ENCODE measurements at places on chromosomes 2 and 18.

GRCh38 chr2:213098612-213099011 is 52.8 kb downstream of the IKZF2 start:
- no peak for DNase-seq

DNA sequence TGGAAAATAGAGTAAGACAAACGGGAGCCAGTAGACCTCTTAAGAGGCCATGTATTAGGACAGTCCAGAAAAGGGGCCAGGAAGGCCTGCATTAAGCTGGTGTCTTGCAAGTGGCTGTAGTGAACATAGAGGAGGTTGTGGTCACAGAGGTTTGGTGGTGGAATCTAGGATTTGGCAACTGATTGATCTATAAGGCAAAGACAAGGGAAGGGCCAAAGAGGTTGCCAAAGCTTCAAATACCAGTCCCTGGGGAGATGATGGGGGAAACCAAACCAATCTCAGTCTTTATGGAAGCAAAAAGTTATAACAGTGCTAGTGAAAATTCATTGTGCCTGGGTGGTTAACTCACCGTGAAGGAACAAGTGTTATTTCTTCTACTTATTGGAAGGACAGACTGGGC is 28.7 kb upstream of the RTN4 start:
- no peak for DNase-seq

GRCh38 chr2:98188351-98189046 is 101.5 kb downstream of the VWA3B start:
- DNase-seq = no peak

DNA sequence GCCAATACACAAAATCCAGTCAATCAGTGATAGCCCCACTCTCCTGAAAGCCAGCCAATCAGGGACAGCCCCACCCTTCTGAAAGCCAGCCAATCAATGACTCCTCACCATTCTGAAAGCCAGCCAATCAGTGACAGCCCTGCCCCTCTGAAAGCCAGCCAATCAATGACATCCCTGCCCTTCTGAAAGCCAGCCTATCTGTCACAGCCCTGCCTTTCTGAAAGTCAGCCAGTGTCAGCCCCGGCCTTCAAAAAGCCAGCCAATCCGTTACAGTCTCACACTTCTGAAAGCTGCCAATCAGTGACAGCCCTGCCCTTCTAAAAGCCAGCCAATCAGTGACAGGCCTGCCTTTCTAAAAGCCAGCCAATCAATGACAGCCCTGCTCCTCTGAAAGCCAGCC is 95.9 kb upstream of the HDAC4 start:
- DNase-seq = no peak

GRCh38 chr2:60234274-60234986 is 319.0 kb downstream of the BCL11A start:
- no peak for DNase-seq

DNA sequence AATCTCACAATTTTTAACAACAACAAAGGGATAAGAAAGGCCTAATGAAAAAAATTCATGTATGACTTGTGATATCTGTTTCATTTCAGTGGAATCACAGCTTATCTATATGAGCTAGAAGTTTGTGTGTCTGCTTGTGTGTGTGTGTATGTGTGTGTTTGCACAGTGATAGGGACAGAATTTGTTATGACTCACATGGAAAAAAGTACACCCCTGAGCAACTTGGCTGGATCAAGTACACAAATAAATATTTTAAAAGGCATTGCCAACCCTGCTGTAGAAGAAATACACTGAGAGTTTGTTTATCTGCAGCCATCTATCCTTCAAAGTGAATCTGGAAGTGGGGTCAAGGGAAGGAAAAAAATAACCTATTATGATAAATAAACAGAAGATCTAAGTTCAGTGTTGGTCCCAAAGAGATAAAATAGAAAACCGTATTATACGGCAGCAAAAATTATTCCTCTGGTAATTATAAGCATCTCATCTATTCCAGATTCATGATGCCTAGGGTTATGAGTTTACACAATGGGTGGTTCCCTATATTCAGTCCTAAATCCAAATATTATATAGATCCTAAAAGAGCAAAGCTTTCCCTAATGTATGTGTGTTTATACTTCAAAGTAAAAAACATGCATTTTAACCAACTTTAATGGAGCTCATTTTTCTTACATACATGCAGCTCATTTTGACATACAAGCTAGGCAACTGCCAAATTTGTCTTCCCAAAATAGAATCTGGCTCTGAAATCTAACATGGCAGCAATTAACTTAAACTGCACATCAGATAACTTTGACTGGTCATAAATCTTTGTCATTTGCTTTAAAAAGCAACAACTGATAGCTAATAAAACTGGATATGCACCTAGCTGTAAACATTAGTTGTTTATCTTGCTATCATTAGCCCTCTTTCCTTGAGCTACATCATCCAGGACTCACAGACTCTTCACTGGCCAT is 420.6 kb downstream of the IRS1 start:
- DNase-seq = no peak

- no peak for DNase-seq
Measured at GRCh38 chr2:176931588-176932563, 280.7 kb upstream of the HNRNPA3 start.

GRCh38 chr2:197285361-197285760 is 25.2 kb downstream of the ANKRD44 start:
- no peak for DNase-seq

- no peak for DNase-seq
Measured at GRCh38 chr18:40250236-40250635, 1704.8 kb upstream of the PIK3C3 start.

GRCh38 chr2:224836263-224836662 is 120.1 kb upstream of the CCDC195 start:
- no peak for DNase-seq

DNA sequence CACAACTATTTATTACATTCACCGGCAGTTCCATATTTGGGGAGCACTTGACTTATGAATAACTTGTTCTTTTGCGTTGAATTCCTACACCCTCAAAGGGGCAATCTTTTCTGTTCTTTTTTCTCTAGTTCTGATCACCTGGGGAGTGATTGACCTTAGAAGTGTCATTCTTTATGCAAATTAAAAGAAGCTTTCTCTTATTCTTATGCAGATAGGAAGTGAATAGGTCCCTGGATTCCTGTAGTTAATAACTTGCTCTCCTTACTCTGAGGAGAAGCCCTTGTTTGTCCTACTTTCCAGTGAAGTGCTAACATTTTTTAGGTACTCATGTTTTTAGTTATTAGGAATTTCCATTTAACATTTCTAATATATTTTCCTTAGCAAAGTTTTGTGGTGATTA is 569.8 kb upstream of the LRRTM1 start:
- DNase-seq = no peak

- no peak for DNase-seq
Measured at GRCh38 chr18:77119101-77119850, 13.3 kb downstream of the MBP start.

GRCh38 chr18:59996370-59996966 is 96.7 kb downstream of the PMAIP1 start:
- DNase-seq = no peak

GRCh38 chr2:46188041-46188716 is 109.0 kb upstream of the EPAS1 start:
- DNase-seq = no peak

DNA sequence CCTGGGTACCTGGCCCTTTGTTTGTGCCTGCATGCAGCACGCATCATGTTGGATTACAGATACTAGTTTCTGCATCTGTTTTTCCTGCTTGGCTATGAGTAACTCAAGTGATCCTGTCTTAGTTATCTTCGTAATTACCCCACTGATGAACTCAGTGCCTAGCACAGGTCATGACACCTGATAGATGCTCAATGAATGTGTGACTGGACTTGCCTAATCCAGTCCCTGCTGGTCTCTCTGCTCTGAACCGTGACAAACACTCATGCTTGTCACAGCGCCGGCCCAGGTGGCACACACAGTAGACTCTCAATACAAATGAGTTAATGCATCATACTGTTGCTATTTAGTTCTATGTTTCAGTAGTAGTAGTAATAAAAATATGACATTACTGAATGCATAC is 31.2 kb upstream of the NTSR2 start:
- no peak for DNase-seq

DNA sequence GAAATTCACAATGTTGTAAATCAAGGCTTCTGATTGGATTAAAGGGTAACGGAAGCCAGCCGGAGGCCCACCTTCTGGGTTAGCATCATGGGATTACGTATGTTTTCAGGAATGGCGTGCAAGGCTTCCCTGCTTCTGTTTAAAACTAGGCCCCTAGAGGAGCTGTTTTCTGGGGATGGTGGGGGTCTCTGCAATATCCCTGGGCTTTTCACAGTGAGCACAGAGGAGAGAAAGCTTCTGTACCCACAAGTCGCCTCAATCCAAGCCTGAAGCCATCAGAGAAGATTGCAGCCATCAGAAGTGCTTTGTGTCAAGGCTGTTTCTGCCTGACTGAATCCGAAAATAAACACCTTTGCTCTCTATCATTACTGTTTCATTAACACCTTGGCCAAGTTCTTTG is 226.9 kb upstream of the SMIM21 start:
- DNase-seq = no peak

DNA sequence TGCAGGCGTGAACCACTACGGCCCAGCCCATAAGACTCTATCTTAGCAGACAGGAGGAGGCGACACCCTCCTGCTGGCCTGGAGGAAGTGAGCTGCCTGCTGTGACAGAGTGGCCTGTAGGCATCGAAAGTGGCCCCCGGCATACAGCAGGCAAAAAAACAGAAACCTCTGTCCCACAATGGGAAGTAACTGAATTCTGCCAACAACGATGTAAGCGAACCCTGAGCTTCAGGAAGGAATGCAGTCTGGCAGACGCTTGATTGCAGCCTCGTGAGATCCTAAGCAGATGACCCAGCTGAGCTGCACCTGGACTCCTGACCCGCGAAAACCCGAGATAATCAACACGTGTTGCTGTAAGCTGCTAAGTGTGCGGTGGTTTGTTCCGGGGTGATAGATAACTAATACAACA is 13.6 kb downstream of the MRO start:
- DNase-seq = no peak

DNA sequence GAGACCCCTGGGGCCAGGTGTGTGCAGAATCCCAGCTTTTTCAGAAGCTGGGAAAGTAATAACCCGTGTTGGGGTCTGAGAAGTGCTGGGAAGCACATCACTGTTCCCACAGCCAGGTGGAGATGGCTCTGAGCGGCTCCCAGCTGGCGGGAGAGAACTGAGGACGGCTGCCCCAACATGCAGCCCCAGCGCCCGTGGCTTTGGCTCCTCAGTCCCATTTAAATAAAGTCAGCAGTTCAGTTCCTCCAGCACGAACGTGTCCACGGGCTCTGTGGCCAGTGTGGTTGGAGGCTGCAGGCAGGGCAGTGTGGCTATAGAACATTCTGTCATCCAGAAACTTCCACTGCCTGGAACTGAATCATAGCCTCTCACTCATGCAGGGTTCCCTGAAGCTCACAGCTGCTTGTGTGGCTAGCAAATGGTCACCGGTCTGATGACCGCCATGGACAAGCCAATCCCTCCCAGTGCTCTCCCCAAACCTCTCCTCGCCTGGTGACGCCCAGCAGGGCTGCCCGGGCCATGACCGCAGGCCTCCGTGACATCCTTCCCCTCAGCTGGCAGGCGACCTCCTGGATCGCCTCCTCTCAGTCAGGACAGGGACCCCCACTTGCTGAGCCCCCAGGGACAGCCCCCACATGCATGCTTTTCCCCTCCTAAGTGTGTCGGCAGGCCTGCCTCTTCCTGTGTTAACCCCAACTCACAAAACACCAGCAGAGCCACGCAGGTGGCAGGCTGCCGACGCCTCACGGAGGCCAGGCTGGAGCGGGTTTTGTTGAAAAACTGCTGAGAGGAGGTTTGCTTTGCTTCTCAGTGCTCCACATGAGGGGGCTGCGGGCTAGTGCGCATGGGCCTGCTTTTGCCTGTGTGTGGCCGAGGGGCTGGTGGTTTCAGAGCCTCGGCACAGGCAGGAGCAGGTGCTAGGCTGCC is 1.3 kb downstream of the RTP5 start:
- no peak for DNase-seq

GRCh38 chr2:236359426-236360045 is 95.3 kb upstream of the ASB18 start:
- no peak for DNase-seq

DNA sequence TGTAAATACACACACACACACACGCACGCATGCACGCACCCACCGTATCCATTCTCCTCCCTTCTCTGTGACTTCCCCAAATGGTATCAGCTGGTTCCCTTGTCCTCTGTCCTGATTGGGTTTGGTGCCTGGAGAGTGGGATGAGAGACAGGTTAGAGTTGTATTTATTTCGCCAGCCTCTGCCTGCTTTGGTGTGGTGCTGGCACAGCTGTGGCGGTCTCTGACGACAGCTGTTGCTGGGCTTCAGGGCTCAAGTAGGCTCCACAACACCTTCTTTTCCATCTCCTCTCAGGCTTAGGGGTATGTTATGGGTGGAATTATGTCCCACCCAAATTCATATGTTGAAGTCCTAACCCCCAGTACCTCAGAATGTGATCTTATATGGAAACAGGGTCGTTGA is 94.9 kb upstream of the ITGA6 start:
- no peak for DNase-seq

GRCh38 chr2:238669581-238670080 is 178.3 kb upstream of the TWIST2 start:
- no peak for DNase-seq
